Activated naive CD4-positive, alpha-beta T cell treated with anti-CD3 and anti-CD28 coated beads, Interleukin-2, amount 10 ng/mL, durations not matched to agents 7 days and 5 days (primary cell): ENCODE measurements at places on chromosomes 16 and 17.

DNA sequence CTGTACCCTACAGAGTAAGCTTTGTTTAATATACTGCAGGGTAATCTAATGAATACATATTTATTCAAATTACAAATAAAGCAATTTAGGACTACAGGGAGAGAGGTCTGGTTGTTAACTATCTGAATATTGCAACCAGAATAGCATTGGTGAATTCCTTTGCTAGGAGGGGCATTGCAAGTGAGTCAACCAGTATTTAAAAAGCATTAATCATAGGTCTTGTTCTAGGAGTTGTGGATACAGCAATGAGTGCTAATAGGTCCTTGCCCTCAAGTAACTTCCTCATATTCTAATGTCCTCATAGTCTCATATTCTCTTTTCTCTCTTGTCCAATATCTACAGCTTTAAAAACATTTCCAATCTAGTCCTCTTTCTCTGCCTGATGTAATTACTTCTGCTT is 531.4 kb downstream of the CDH11 start:
- DNase-seq: no peak

- no peak for DNase-seq
Measured at GRCh38 chr17:47949946-47950345, 7.7 kb downstream of the PRR15L start.

DNA sequence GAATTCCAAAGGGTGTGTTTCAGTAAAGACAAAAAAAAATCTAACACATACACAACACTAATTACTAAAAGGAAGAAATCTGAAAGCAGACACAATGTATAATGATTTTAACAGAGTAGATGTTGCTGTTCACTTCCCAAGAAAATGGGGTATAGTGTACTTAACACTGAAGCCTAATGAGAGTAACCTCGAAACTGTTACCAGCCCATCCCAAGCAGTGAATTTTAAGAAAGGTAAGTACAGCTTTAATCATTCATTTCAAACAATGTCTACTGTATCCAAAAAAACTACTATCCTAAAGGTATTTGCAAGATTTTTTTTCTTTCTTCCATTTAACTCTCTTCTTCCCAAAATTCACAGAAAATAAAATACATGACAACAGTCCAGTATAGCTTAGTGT is 8.3 kb downstream of the GRB2 start:
- no peak for DNase-seq

GRCh38 chr16:28924399-28924761 is 658 bp downstream of the RABEP2 start:
- DNase-seq: no peak

DNA sequence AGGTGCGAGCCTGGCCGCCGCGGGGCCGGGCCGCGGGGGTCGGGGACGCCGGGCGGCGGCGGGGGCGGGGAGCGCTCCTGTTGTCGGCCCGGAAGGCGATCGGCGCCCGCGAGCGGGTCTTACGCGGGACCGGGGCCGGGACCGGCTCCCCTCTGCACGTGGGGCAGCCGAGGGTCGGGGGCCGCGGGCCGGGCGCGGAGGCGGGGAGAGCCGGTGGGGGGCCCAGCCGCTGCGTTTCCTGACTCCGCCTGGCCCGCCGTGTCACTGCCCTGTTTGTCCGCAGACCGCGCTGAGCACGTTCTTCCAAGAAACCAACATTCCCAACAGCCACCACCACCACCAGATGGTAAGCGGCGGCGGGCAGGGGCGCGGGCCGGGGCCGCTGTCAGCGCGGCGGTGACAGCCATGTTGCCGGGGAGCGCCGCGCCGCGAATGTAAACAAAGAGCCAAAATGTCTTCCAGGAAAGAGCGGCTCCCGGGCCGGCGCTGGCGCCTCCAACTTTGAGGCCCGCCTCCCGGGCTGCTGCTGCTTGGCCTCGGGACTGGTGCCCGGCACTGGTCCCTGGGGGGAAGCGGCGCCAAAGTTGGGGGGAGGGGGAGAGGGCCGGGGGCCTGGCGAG is 586 bp downstream of the UBALD2 start:
- DNase-seq: peak; percentile 75

GRCh38 chr17:70493277-70493874 is 324.0 kb downstream of the KCNJ2 start:
- no peak for DNase-seq

DNA sequence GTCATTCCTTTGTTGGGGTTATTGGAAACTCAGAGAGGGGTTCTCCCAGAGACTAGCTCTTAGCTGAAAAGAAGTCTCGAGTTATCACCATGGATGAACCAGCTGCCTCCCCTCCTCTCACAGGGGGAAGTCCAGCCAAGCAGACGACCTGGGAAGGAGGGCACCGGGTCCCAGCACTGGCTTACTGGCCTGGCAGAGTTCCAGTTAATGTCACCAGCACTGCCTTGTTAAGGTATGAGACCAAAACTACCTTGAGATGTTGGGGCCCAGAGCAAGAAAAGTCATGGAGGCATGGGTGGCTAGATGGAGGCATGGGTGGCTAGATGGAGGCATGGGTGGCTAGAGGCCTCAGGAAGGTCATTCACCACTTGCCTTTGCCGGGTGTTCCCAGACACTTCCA is 72.4 kb downstream of the WIPI1 start:
- no peak for DNase-seq

DNA sequence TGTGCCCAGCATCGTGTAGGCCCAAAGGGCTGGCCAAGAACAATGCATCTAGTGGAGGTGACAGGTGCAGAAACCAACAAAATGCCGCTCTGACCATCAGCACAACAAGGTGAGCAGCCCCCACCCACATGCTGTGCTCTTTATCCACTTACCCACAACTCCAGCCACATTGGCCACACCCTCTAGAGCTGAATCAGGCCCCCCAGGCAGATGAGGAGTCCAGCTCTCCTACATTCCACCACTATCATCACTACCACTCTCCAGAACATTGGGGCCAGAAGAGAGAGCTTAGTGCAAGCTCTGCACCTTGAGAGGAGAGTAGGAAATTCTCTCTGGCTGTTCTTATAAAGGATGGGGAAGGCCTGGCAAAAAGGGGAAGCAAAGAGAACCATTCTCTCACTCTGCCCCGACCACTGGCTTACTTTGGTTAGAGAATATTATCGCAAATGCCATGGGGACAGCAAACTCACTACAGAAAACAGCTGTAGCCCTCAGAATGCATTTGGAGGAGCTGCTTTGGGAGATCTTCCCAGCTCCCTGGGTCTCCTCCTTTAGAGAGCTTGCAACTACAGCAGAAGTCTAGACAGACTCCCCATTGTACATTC is 75.0 kb downstream of the TMEM132E start:
- no peak for DNase-seq

- DNase-seq: no peak
Measured at GRCh38 chr16:55954906-55955305, 79.7 kb upstream of the CES5A start.

DNA sequence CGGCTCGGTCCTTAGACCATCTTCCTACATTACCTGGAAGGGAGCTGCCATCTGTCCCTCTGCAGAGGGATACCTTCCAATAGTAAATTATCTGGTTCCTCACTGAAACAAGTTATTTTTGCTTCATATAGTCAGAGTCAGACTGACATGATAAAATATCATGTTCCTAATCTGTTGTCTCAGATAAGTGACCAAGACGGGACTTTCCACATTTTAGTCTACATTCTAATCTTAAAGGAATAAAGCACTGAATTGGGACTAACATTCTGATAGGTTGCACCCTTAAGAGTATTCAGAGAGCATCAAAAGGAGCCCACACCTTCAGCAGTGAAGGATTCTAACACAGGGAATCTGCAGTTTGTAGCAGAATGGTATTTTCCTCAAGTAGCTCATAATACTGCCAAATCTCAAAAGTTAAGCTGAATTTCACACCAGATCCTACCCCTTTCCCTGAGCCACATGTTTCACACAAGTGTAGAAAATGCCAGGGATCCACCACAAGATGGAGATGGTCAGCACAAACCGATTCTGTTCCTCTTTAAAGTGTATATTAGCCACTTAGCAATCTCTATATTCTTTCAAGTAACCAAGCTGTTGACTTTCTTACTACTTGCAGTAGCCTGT is 13.4 kb downstream of the GINS2 start:
- DNase-seq: no peak

- DNase-seq: peak; percentile 49
Measured at GRCh38 chr16:53503991-53504663, 1.1 kb upstream of the AKTIP start.

- no peak for DNase-seq
Measured at GRCh38 chr16:74290356-74290755, 6.3 kb upstream of the PSMD7 start.

- DNase-seq: no peak
Measured at GRCh38 chr17:81939881-81940385, 2.8 kb upstream of the PYCR1 start.

DNA sequence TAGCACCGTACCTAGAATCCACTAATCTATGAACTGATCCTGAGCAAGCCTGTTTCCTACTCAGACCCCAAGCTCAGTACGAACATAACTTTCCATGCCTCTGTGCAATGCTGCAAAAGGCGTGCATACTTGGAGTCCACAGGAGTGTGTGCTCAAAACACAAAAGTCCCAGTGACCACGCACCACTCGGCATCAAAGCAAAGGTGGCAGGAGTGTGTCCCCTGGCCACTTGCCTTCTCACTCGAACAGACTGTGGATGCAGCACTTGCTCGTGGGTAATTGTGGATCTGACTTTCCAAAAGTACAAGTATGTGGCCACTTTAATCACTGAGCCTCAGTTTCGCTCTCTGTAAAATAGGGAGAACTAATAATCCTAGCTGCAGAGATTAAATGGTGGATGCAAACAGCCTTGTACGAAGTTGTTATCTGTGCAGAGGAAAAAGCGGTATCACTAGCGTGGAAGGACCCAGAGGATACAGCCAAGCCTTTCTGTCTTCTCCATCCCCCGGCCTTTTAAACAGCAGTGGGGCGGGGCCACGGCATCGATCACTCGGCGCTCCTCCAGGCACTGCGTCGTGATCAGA is 311 bp upstream of the KDM8 start:
- peak; percentile 93 for DNase-seq

DNA sequence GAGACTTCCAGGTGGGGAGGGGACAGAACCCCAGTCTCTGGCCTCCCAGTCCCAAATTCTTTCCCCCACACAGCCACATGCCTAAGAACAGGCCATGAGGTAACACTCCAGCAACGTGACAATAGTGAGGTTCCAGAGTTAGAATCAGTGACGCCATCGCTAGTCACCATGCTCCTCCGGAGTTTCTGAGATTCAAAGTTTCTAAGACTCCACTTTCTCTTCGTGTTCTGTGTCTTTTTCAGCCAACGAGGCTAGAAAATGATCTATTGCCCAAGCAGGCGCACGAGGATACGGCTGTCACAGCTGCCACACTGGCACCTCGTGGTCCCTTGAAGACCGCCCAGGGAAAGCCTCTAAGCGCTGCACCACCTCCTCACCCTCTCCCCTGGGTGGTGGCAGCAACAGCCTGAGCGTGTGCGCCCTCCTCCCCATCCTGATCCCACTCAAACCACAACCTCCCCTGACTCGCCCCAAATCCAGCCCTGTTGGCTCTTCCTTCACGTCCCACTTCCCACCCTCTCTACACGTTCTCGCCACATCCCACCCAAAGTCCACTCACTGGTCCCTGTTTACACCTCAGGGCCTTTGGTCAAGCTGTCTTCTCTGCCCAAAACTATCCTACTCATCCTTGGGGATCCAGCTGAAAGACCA is 1.0 kb downstream of the MCRIP1 start:
- DNase-seq: peak; percentile 74

GRCh38 chr17:82408288-82408937 is 9.7 kb upstream of the HEXD start:
- DNase-seq: no peak

DNA sequence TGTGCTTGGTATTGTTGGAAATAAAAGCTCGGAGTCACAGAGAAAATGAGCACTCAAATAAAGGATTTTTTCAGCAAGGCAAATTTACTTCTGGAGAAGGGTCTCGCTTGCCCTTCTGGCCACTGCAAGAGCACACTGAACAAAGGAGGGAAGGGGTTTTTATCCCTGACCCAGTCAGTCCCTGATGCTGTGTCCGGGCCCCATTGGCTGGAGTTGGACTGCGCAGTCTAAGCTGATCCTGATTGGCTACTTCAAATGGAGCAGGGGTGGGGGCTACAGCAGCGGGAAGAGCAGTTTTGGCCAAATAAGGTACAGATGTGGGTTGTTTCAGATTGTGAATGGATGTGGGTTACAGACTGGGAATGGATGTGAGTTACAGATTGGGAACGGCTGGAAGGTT is 4.3 kb upstream of the NLRP1 start:
- DNase-seq: no peak

DNA sequence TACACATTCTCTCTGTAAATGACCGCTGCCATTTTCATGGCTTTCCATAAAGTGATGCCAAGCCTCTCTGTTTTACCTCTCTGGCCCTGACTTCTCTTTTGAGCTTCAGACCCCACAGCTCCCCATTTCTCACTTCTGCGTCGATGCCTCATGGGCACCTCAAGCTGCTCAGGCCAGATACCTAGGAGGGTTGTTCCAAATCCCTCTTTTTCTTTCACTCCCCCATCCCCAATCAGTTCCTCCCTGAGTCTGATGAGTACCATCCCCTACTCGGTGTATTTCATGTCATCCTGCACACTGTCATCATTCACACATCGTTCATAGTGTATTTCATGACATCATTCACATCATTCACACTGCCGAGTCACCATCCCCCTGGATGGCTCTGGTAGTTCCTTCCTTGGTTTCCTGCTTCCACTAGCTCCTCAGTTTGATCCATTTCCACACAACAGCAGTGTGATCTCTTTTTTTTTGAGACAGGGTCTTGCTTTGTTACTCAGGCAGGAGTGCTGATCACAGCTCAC is 43.1 kb downstream of the NTN1 start:
- no peak for DNase-seq

- no peak for DNase-seq
Measured at GRCh38 chr17:193426-193810, 12.0 kb upstream of the DOC2B start.

DNA sequence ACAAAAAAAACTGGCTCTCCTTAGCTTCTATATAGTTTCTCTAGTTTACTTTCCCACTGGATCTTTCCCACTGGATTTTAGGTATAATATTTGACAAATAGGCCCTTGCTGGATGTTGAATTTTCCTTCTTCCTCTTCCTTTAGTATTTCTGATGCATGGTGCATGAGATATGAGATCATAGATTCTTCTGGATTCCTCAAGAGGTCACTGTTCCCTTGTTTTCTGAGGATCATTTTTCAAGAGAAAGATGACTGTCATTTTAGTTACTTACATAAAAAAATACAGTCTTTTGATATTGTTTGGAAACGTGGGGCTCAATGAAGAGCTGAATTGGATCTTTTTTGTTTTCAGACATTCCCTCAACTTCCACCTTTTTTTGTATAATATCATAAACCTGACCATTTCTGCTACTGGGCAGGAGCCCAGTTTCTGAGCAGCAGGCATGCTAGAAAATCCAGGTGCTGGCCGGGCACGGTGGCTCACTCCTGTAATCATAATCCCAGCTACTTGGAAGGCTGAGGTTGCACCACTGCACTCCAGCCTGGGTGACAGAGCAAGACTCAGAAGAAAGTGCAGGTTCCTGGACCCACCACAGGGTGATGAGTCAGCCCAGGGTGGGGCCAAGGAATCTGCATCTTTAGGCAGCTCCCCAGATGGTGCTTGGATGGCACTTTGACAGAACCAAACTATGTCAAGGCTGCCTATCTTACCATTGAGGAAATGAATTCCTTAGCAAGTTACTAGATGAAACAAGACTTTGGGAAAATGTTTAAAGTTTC is 70.3 kb downstream of the SDR42E1 start:
- DNase-seq: no peak

GRCh38 chr16:175011-175949 is 1.2 kb upstream of the HBA1 start:
- no peak for DNase-seq

- no peak for DNase-seq
Measured at GRCh38 chr17:15261802-15262290, 3.3 kb downstream of the PMP22 start.

- DNase-seq: no peak
Measured at GRCh38 chr16:64522548-64522947, 599.3 kb downstream of the CDH11 start.

GRCh38 chr17:17569691-17570090 is 21.8 kb downstream of the PEMT start:
- DNase-seq: no peak
